ENCODE measurements at places on chromosomes 3 and 15.

DNA sequence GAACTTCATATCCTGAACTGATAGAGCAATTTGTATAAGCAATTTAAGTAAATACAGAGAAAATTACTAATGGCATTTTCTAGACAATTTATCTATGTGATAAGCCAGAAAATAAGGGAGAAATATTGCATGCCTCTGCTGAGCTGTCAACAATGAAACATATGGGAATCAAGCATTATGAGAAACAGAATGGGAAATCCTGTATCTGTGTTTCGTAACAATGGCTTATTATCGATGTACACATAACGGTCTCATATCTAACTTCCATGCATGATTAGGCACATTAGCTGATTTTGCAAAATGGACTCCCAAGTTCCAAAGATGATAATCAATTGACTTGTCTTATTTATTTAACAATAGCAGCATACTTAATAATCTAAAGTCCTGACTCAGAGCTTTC is 30.4 kb upstream of the KCNMB2 start:
- no peak for DNase-seq

DNA sequence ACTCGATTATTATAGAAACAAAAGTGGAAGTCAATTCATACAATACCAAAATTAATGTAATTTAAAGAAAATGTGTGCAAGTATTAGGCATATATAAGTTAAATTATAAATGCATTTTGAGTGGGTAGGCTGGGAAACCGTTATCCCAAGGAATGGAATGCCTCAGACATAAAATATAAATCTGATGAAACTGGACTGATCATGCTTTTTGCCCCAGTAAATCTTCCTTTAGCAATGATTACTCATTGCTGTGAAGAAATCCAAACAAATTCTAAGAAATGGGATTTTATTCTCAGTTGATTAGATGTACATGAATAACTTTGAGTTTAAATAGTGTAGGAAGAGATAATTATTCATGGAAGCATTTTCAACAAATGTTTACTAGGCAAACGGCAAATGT is 185.5 kb upstream of the KCNMB2 start:
- DNase-seq: no peak

- DNase-seq: no peak
Observed at GRCh38 chr3:127456471-127457093, 134.0 kb downstream of the TPRA1 start.

GRCh38 chr3:62260655-62261054 is 112.7 kb downstream of the FEZF2 start:
- DNase-seq: no peak

GRCh38 chr3:126498461-126498860 is 19.1 kb downstream of the UROC1 start:
- DNase-seq: no peak

- no peak for DNase-seq
Observed at GRCh38 chr3:134267996-134268395, 17.3 kb upstream of the RYK start.

DNA sequence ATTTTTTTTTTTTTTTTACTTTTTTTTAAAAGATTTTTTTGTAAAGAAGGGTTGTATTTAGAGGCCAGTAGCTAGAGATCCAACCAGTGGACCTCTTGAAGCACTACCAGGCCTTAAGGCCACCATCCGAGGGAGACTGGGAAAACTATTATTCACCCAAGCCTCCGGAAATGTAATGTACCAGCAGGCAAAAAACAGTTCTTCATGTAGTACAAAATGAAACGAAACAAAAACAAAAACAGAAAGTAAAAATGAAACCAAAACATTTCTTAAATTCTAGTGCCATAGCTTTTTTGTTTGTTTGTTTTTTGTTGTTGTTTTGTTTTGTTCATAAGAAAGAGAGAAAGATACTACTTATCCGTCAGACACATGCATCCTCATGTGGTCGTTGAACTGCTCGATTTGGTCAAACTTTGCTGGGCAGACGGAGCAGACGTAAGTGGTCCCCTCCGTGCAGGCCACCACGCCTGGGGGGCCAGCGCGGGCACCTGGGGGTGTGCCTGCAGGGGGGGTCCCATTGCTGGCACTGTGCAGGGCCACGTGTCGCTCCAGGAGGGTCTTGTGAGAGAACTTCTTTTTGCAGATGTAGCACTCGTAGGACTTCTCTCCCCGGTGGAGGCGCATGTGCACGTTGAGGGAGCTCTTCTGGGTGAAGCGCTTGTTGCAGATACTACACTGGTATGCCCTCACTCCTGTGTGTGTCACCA is 45.0 kb downstream of the TIGIT start:
- DNase-seq: no peak

- DNase-seq: no peak
Observed at GRCh38 chr3:96961576-96961975, 147.2 kb downstream of the EPHA6 start.

GRCh38 chr3:168024537-168024941 is 71.2 kb downstream of the GOLIM4 start:
- DNase-seq: no peak

GRCh38 chr15:38004218-38004861 is 69.9 kb downstream of the TMCO5A start:
- DNase-seq: no peak

DNA sequence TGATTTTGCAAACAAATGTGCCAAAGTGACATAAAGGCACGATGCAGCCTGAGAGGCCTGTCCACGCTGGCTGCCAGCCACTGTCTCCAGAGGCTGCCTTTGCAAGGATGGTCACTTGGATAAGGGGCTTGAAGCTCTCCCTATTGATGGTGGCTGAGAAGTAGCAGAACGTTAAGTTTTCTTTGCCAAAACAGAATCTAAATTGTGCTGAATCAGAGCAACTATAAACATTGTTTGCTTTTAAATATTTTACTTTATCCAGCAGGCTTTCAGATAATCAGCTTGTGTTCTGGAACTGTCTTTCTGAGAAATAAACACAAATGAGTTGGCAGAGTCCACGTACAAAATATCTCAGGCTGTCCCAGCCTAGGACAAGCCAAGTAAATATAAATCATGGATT is 23.8 kb upstream of the CNBP start:
- DNase-seq: no peak

DNA sequence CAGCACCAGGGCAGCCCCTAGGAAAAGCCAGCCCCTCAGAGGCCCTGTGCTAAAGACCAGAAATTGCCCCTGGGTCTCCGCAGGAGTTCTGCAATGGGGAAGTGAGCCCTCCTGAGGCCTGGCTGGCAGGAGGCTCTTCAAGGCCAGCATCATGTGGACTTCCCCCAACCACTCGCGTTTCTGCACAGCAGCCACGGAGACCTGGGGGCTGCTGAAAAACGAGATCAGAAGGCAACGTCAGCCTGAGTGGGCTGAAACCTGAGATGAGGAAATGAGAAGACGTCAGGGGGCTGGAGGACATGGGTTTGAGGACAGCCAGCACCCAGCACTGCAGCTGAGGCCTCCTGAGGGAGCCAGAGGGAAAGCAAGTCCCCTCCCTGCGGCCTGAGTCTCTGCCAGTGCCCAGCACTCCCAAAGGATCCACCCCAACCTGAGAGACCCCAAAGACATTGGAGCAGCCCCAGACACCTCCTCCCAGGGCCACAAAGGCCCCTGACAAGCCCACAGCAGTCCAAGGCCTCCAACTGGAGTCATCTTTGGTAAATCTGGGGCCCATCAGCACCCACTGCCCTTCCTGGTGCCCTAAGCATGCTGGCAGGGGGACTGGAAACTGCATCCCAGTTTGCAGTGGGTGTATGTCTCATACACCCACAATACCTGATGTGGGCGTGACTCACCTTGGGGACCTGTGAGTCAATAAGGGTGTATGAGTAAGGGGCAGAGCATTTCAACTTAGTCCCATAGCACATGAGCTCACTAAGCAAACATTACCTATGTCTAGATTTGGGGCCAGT is 29.2 kb upstream of the CYP11A1 start:
- no peak for DNase-seq

DNA sequence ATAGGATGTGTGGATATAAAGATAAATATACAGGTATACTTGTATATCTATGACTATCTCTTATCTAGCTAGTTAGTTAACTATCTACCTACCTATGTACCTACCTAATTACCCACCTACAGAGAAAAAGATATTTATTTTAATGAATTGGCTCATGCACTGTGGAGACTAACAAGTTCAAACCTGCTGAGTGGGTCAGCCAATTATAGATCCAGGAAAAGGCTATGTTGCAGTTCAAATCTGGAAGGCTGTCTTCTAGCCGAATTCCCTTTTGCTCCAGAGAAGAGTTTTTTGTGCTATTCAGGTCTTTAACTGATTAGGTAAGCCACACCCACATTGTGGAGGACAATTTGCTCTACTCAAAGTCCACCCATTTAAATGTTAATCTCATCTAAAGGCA is 335.0 kb downstream of the GRM7 start:
- no peak for DNase-seq

- DNase-seq: no peak
Observed at GRCh38 chr3:196915375-196915774, 27.0 kb downstream of the NCBP2 start.

GRCh38 chr3:169246158-169246557 is 417.4 kb downstream of the MECOM start:
- DNase-seq: no peak

DNA sequence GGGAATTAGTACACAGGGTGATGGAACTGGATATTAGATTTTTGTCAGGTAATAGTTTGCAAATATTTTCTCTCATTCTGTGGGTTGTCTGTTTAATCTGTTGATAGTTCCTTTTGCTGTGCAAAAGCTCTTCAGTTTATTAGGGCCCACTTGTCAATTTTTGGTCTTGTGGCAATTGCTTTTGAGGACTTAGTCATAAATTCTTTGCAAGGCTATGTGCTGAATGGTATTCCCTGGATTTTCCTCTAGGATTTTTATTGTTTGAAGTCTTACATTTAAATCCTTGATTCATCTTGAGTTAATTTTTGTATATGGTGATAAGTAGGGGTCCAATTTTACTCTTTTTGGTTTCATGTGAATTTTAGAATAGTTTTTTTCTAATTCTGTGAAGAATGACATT is 111.3 kb downstream of the ARRDC4 start:
- DNase-seq: no peak

DNA sequence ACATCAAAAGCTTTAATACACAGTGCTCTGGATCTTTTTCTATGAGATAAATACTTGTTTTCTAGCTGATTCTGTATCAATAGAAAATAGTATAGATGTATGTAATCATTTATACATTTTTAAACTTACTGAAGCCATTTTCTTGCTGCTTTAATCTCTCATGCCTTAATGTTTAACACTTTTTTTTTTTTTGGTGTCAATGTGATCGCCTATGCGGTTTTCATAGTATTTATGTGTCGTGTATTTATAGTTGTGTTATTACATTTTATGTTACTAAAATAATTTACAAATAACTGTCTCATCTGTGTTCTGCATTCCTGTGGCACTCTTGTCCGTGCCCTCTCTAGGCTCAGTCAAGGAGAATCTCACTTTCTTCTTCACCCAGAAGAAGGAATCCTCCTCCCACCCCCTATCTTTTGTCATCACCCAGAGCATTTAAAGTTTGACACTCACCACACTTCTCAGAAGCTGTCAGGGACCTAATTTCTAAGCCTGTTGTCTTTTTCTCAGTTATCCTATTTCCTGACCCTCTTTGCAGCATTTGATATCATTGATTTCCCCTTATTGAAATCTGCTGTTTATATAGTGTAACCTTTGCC is 21.4 kb upstream of the GPR171 start:
- no peak for DNase-seq

- no peak for DNase-seq
Observed at GRCh38 chr15:83585601-83586335, 68.2 kb upstream of the ADAMTSL3 start.

GRCh38 chr3:100425316-100425715 is 24.0 kb downstream of the LNP1 start:
- no peak for DNase-seq

GRCh38 chr3:134430174-134430573 is 55.6 kb downstream of the ANAPC13 start:
- no peak for DNase-seq

DNA sequence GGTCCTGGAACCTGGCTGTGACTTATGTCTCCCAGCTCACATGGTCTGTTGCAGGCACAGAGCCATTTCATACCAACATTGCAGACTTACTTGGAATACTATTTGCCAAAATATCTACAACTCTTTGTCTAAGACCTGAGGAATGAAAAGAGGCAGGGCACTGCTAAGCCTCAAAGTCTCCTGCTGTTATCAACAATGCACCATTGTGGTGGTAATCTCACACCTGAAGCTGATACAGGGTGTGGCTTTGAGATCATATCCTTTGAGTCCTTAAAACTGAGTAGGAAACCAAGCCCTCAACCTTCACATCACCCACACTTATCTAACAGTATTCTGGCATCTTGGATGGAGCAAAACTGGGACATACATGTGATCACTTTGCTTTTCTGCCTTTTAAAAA is 782.0 kb downstream of the EPHA3 start:
- no peak for DNase-seq

DNA sequence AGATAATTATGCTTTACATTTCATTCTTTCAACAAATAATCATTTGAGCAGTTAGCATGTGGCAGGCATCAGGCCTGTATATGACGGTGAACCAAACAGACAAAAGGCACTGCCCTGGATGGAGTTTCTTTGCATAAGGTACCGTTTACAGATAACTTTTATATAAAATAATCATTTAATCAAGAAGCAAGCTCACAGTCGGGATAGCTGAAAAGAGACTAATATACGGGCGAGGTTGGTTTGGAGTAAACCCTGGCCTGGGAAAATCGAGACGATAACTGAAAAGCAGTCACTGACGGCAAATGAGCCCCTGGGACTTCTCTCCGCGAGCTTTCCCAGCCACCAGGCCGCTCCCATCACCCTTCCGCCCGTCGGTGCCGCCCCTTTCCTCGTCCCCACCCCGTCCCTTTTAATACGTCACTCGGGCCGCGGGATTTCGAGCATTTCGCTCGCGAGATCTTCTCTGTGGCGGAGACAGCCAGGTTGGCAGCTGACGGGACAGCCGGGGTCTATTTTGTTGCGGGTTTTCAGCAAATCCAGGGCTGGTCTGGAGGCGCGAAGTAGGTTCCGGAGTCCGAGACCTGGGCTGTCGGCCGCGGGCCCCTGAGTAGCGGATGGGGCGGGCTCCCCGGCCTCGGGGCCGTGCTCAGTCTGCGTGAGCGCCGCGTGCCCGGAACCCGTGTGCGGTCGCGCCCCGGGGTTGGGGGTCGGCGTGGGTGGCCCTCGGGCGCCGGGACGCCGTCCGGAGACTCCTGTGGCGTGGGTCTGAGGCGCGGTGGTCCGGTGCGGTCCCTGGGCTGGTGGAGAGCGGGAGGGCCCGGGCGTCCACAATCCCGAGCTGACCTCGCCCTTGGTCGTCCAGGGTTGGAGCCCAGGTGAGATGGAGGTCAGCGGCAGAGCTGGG is at the start of gene NMD3:
Gene NMD3 (plus strand): TSS at position 462 of the 904 bp plus-strand sequence. CDS start 703 bp downstream, outside the sequence.
- peak; percentile 94 for DNase-seq

DNA sequence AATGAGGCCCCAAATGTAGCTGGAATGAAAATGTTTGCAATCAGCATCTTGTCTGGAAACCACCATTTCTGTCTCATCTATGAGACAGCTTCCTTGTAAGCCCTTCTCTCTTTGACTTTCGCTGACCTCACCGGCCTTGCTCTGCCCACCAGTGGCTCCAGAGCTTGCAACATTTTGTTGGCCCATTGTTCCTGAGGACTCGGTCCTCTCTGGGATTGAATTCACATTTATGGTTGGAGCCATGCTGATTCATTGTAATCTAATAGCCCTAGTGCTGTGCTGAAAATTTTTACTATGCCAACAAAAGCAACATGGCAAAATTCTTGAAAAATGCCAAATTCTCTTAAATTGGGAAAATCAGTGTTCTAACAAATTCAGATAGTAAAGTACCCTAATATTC is 37.2 kb downstream of the ABHD5 start:
- no peak for DNase-seq

Data from OCI-LY7 (cell line).